Uterus (tissue), 4 donors: ENCODE measurements at places on chromosomes 16 and 17. TPM values are rescaled to one million over a fixed set of nuclear protein-coding genes. Genes with fewer than 3 reads are reported as not detected.

DNA sequence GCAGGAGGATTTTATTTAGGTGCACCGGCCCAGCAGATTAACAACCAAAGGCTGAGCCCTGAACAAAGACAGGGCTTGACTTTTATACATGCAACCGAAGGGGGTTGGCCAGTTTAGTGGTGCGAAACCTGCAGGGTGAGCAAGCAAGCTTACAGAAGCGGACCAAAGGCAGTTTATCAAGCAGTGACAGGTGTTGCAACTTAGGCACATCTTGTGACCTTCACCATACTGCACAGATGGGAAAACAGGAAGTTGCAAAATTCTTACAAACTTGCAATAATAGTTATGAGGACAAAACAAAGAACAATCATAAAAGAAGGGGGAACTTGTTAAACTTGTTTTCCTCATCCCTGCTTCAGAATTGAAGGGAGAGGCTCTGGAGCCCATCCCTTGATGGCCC lies 1265.1 kb downstream of the CDH8 start:
- DNase-seq, result no peak

- DNase-seq, result no peak
Observed at GRCh38 chr17:32976605-32977004, 15.0 kb upstream of the SPACA3 start.

- no peak for DNase-seq
Observed at GRCh38 chr17:27564463-27564862, 66.5 kb upstream of the LGALS9 start.

GRCh38 chr17:66290101-66290722 lies 12.2 kb upstream of the PRKCA start:
- DNase-seq, result no peak

GRCh38 chr16:80114699-80115098 lies 426.1 kb upstream of the DYNLRB2 start:
- no peak for DNase-seq

DNA sequence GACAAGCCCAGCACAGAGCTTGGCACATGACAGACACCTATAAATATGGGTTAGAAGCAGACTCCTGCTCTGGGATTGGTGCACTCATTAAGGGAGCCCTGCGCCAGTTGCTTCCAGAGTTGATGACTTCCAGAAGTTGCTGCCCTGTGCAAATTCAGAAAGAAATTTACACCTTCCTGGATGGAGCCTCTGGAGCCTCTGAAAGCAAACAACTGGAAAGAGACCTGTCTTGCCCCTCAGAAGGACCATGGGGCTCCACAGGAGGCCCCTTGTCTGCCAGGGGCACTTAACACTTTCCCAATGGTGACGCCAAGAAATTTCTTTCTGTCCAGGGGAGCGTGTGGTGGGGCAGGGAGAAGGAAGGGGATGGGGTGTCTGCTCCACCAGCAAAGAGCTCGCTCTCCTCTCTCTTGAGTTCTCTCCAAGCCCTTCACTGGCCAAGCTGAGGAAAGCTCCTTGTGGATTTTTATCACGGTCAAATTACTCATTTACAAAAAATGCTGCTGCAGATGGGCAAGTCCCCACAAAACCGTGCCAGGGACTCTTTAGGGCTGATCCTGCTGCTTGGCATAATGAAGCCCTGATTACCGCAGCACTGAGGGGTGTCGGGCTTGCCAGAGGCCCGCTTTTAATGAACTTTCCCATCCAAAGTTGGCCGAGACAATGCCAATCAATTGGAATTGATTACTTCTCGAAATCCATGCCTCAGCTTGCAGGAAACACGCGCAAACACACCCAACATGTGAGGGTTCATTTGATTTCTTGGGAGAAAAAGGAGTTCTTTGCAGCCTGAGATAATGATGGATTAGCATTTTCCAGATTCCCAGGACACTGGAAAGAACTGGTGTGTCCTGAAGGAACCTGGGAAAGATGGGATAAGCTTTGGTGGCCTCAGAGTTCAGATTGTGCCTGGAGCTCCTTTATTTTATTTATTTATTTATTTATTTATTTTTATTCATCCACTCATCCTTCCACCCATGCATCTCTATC lies 583.6 kb upstream of the CDH5 start:
- peak; percentile 15 for DNase-seq

Gene ZFHX3
- 9.1 TPM for total RNA-seq

Gene ITGB3
- 7.4 TPM for total RNA-seq

Gene MPO
- total RNA-seq, result not detected

Gene HS3ST3A1
- total RNA-seq, result 2.1 TPM
